ENCODE measurements at places on chromosomes 12 and 14.

DNA sequence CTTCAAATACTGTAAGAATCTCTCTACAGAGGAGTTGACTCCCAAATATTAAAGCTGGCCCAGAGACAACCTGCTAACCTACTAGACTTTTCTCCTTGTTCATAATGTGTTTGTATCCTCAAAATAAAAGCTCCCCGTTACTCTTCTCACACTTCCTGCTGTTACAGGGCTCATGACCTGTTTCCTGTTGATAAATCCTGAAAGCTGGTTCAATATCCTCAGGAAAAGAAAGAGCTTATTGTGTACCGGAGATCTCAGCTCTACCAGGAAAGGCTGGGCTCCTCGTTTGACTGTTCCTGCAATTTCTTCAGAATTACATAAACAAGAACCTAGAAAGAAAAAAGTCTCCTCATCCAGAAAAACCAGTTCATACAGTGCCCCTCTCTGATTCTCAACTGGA lies 30.8 kb downstream of the CLEC1A start:
- no peak for DNase-seq

GRCh38 chr12:58465418-58465817 lies 454.9 kb downstream of the LRIG3 start:
- no peak for DNase-seq

DNA sequence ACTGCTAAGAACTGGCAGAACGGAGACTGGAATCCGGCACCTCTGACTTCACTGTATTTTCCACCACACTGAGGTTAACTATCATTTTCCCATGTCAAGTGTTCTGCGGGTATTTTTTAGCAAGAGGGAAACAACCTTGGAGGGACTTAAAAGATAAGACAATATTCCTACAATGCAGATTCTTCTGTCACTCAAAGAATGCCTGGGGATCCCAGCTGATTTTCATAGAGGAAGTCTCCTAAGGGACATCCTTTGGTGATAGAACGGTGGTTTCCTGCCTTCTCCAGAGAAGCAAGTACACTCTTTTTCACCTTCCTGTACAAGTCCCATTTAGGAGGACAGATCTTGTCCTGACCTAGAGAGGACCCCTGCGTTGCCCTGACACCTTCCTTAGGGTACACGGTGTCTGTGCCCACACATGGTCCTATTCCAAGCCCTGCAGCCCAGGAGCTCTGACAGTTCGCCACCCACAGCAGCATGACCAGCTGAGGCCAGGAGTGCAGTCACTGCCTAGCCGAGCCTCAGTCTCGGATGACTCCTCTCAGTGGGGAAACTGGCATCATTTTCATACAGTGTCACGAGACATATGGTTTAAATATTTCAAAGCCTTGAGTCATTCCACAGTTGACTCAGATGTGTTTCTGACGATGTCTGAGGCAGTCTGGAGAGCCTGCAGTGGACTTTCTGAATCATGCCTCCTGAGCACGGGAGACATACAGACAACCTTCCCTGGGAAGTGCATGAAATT lies 181.3 kb upstream of the FKBP4 start:
- no peak for DNase-seq

DNA sequence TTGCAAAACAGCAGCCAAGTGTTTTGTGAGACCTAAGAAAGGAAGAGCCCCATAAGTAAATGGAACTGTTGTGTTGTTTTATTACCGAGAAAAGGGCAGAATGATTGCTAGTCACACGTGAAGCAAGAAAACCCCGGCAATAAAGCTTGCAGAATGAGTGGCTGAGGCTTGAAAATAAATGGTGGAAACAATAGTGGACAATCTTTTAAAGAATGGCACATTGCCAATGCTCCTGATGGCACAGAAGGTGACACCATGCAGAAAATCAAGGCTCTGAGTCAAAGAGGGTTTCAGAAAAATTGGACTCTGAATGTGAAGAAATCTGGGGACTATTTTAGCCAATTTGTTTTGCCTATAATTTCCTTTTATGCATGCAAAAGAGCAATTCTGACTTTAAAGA lies 4.0 kb upstream of the AQP2 start:
- no peak for DNase-seq

DNA sequence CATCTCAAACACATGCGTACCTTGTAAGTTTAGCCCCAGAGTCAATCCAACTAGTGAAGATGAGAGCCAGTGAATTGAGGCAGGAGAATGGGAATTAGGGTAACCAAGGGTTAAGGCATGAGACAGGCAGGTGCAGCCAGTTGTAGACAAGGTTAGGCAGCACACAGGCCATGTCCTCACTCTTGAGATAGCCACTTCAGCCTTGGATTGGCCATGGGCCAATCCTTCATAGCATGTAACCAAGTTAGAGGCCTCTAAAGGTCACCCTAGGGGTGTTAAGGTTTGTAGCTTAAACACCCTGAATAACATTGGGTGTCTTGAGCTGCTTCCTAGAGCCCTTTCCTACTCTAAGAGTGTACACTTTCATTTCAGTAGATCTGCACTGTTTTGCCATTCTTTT lies 208.2 kb upstream of the RBM19 start:
- no peak for DNase-seq

- DNase-seq = no peak
Measured at GRCh38 chr12:123031171-123031845, 50.8 kb downstream of the ARL6IP4 start.

GRCh38 chr12:70831543-70831942 lies 89.0 kb downstream of the PTPRR start:
- DNase-seq = no peak

GRCh38 chr12:3438401-3438800 lies 52.6 kb upstream of the PRMT8 start:
- DNase-seq = no peak

DNA sequence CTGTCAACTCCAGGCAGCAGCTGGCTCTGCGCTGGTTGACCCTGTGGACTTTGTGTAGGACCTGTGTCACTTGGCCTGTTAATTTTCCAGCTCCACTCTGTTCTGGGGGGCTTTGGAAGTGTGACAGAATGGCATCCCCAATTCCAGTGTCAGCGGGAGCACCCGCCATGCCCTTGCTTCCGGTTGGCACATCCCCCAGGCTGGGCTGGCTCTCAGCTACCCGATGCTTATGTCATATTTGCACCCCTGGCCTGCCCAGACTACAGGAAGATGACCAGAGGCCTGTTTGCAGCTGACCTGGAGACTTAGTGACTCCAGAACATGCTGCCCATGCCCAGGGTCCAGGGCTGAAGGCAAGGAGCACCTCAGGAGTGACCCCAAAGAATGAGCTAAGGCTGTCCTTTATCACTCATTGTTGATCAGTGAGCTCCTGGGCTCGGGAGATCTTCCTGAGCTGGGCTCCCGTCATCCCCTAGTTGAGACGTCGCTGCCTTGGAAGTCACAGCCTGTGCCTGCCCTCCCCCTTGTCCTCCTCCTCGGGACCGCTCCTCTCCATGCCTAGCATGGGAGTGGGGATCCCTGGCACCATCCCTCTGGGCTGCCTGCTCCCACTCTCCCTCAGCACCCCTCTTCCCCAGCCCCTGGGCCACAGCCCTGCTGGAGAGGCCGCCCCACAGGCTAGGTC lies 163.4 kb upstream of the RTL1 start:
- DNase-seq = no peak

DNA sequence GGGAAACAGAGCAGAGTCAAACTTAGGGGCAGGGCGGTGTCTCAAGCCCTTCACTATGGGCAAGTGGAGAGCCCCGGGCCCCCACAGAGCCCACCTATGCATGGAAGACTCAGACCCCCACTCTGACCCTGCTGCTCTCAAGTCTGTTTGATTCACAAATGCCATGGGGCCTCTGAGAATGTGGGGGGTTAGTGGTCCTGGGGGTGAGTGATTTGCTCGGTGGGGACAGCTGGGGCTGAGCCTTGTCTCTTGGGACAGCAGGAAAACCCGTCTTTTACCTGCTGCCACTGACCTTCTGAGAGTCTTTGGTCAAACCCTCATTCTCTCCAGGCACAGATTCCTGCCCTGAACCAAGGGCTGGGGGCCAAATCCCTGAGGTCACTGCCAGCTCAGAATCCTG lies 201.0 kb upstream of the RTL1 start:
- DNase-seq = no peak

GRCh38 chr14:95157048-95157326 lies 342 bp downstream of the DICER1 start:
- no peak for DNase-seq

DNA sequence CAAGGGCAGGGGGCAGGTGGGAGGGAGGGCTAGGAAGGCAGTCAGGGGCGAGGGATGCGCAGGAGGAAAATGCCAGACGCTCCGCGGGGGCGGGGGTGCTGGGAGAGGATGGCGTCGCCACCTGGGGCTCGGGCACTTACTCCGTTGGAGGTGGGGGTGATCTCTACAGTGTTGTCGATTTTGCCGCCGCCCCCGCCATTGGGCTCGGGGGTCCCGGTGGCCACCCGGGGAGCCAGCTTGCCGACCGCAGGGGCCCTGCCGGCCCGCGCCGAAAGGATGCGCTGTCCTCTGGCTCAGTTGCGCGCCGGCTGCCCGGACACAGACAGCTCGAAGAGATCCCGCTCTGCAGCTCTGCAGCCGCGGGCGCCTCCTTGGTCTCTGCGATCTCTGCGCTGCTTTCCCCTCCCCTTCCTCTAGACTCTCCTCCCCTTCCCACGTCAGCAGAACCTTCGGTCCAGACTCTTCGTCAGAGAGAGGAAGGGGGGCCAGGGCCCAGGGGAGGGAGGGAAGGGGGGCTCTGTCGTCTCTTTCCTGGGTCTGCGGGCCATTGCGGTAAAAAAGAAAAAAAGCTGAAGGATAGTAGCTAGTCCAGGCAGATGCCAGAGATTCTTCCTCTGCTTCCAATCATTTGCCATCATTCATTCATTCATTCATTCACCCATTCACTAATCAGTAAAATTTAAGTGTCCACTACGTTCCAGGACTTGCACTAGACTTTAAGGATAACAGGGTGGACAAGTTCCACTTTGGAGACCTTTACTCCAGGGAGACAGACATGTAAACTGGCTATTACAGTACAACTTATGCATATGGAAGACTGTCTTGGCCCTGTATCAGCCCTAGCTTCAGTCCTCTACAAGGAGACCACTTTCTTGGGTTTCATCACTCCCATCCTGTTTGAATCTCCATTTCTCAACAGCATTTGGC lies at the start of gene SLC22A17:
Gene SLC22A17, minus strand, starts transcription at position 382 of the 927 bp plus-strand sequence.
- DNase-seq = no peak

GRCh38 chr12:11810206-11810545 lies 160.7 kb downstream of the ETV6 start:
- no peak for DNase-seq

DNA sequence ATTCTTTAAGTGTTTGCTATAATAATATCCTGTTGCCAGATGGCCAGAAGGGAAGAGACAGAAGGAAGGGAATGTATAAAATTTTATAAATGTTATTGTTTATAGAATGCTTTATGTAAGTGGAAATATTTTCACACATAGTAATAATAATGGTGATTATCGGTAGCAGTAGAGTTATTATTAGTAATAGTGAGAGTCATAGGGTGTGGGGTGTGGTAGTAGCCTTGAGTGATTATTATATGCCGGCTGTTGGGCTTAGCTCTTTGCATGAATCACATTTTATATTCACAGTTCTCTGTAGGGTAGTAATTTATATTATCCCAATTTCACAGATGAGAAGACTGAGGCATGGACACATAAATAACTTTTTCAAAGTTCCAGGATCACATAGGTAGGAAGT lies 391.4 kb downstream of the C12orf75 start:
- no peak for DNase-seq

- no peak for DNase-seq
Measured at GRCh38 chr12:106651552-106651951, 68.7 kb downstream of the RFX4 start.

DNA sequence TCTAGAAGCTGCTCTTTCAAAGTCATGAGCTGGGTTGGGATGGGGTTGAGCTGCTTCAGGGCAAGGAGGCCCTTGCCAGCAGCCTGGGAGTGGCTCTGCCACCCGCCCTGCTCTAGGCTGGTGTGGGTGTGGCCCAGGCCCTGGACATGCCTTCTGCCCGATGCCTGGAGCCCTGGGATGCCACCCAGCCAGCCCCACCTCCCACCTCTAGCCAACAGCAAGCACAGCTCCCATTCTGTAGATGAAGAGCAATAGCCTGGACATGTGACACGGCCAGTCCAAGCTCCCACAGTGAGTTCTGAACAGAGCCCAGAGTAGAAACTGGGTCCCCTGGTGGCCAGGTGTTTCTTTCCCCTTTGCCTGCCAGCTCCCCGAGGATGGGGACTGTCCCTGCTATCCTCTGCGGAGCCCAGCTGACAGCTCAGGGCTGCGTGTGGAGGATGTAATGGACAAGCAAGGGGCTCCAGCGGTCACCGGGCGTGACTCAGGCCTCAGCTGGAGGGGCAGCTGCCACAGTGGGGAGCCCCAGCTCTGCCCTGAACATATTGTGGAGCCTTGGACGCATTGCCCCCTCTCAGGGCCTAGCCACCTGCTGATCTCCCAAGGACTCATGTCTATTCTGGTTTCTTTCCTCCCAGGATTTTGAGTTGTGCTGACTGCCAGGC lies 165.2 kb downstream of the TSPAN9 start:
- no peak for DNase-seq

DNA sequence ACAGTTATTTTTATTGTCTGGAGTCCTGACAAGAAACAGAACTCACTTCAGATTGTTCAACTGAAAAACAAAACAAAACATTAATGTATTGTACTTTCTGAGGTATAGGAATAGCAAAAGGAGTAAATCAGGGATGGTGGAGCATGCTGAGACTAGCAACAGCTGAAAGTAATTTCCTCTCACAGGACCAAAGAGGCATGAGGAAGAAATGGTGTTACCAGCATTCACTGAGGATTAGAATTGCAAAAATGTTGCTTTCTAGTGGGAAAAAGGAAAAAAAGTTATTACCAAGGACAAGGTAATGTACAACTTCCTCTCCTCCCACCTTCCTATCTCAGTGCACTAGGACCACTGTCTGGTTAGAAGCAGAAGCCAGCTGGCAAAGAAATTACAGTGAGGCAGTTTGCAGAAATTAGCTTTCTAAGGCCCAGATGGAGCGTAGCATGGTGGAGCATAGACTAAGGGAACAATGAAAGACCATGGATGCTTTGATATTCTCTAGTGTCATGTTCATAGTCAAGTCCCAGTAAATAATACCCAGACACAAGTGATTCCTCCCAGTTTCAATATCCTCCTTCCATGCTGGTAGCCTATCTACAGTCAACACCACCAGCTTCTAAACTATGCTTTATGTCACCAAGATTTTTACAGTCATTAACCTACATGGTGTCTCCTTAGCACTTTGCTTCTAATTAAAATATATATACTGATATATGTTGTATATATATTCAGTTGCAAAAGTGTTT lies 133.7 kb upstream of the DCN start:
- DNase-seq = no peak

GRCh38 chr12:56778756-56779155 lies 15.6 kb downstream of the HSD17B6 start:
- DNase-seq = no peak

DNA sequence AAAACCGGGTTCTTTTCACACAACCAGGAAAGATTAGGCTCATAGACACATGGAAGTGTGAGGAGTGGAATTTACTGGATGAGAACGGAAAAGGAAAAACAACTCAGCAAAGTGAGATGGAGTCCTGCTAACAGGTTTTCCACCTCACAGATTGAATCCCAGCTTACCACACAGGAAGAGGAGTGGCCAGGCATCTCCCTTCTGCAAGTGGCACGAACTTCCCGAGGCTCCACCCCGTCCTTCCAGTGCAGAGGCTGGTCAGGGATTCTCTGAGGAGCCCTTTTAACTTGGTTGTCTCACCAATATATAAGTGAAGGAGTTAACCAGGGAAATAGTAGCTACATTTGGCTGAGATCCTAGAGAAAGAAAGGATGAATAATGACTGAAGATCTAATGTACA lies 102.8 kb downstream of the SCAF11 start:
- no peak for DNase-seq

Data from stimulated activated CD8-positive, alpha-beta memory T cell treated with anti-CD3 and anti-CD28 coated beads, Interleukin-2, amount 100 ng/mL, for 1 hour (primary cell).